ENCODE measurements at places on chromosomes 2 and 18.

- no peak for DNase-seq
Measured at GRCh38 chr2:107218208-107218607, 332.2 kb upstream of the ST6GAL2 start.

GRCh38 chr2:119066272-119066804 lies 92.2 kb downstream of the C1QL2 start:
- peak; percentile 56 for DNase-seq

- no peak for DNase-seq
Measured at GRCh38 chr18:57422313-57422872, 12.8 kb upstream of the ONECUT2 start.

- no peak for DNase-seq
Measured at GRCh38 chr18:11398625-11399024, 210.8 kb upstream of the SLC35G4 start.

DNA sequence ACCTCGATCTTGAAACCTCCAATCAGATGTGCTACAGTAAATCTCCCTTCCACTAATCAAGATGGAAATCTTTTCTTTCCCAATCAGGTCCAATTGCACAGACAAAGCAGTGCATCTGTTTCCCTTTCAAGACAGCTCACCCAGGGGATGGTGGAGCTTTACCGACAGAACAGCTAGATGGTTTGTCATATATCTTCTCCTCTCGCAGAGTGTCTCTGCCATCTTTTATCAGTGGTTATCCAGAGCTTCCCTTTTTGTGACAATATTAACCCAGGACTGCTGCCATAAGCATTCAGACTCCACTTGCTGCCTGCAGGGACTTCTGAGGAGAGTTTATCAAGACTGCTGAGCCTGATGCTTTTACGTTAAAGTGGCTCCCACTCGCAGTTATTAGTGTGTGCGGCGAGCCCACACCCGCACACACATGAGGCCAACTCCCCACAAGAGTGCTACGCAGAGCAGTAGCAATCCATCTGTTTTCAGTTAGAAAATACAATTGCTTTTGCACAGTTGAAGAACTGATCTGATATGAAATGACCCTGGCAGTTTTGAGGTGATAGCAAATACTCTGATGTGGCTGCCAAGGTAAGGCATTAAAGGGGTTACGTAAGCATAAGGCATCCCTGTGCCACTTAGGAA lies 398.9 kb downstream of the NCKAP5 start:
- no peak for DNase-seq

- DNase-seq, result no peak
Measured at GRCh38 chr2:212984129-212984528, 167.3 kb downstream of the IKZF2 start.

GRCh38 chr2:188238386-188238785 lies 53.3 kb upstream of the GULP1 start:
- no peak for DNase-seq

DNA sequence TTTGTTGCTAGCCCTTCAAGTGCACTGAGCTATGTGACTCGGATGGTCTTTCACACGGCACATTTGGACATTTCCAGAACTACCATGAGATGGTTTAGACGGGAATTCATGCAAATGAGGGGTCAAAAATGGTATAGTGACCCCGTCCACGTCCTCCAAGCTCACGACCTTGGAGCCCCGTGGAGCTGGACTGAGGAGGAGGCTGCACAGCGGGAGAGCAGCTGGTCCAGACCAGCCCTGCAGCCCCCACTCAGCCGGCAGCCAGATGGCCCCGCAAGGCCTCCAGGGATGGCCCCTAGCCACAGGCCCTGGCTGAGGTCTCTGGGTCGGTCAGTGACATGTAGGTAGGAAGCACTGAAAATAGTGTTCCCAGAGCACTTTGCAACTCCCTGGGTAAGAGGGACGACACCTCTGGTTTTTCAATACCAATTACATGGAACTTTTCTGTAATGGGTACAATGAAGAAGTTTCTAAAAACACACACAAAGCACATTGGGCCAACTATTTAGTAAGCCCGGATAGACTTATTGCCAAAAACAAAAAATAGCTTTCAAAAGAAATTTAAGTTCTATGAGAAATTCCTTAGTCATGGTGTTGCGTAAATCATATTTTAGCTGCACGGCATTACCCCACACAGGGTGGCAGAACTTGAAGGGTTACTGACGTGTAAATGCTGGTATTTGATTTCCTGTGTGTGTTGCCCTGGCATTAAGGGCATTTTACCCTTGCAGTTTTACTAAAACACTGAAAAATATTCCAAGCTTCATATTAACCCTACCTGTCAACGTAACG lies 88.8 kb downstream of the EPAS1 start:
- DNase-seq, result peak; percentile 91

DNA sequence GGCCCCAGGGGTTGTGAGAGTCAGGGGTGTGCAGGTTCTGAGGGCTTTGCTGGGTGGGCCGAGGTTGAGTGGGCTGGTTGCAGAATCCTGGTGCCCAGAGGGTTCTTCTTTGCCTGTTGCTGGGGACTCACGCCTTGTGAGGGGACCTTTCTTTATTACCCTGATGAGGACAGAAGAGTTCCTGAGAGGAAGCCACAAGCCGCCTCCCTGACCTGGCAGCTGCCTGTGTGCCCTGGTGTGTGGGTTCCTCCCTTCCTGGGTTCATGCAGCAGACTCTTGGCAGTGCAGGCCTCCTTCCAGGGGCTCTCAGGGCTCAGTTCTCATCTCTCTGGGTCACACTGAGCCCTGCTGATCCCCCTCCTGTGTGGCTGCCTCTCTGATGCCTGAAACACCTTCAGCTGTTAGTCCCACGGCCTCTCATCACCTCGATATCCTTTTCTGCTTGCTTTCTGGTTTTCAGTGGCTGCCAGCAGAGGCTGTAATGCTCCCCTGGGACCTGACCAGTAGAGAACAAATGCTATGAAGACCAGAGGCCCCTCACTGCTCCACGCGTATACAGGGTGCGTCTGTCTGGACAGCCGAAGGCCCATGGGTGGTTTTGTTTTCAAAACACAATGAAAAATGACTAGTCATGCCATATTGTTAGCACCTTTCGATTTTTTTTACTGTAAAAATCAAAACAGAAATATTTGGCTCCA lies 191.3 kb downstream of the AGAP1 start:
- DNase-seq, result no peak

- DNase-seq, result no peak
Measured at GRCh38 chr18:11983592-11983991, 2.3 kb downstream of the IMPA2 start.

- DNase-seq, result no peak
Measured at GRCh38 chr2:133755480-133756300, 187.4 kb upstream of the NCKAP5 start.

DNA sequence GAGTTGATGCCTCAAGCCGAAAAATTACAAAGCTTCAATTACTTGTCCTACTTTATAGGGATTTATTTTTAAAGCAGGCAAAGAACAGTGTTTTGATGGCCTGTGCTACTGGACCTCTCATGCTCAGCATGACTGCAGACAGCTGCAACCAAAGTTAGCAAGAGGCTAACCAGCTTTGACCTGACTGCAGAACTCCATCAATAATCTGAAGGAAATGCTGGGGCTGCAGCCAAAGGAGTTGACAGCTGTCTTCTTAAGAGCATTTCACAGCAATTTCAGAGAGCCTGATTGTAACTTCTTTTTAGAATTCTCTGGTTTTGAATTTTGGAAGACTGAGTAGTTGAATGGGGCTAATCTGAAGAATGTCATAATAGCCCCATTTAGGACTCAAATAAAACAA lies 46.5 kb upstream of the SESTD1 start:
- no peak for DNase-seq

DNA sequence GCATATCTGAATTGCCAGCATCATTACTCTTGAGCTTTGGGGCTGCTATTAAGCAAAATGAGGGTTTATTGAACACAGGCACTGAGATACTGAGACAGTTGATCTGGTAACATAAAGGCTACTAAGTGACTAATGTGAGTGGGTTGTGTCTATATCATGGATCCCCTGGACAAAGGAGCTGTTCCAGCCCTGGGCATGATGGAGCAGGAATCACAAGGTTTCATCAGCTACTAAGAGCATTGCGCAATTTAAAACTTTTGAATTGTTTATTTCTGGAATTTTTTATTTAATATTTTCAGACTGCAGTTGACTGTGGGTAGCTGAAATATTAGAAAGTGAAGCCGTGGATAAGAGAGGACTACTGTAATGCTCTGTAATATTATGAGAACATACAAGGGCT lies 73.5 kb downstream of the MGAT5 start:
- DNase-seq, result peak; percentile 81

GRCh38 chr2:136344339-136344738 lies 226.4 kb upstream of the CXCR4 start:
- DNase-seq, result no peak

GRCh38 chr18:56166914-56167313 lies 471.5 kb downstream of the TXNL1 start:
- DNase-seq, result no peak

DNA sequence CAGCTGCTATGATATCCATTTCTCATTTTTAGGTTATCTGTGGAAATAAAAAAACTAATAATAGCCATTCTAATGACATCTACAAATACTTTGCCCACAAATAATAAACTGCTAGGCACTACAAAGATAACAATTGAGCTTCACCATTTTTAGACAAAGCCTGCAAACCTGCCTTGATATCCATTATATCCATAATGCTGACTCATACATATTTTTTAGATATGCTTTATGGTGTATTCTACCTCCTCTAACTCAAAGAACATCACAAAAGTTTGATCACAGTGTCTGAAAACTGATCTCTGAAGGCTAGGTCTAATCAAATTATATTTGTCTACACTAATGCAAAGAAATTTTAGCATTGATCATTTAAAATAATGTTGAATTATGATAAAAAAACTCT lies 138.4 kb downstream of the HNMT start:
- no peak for DNase-seq

DNA sequence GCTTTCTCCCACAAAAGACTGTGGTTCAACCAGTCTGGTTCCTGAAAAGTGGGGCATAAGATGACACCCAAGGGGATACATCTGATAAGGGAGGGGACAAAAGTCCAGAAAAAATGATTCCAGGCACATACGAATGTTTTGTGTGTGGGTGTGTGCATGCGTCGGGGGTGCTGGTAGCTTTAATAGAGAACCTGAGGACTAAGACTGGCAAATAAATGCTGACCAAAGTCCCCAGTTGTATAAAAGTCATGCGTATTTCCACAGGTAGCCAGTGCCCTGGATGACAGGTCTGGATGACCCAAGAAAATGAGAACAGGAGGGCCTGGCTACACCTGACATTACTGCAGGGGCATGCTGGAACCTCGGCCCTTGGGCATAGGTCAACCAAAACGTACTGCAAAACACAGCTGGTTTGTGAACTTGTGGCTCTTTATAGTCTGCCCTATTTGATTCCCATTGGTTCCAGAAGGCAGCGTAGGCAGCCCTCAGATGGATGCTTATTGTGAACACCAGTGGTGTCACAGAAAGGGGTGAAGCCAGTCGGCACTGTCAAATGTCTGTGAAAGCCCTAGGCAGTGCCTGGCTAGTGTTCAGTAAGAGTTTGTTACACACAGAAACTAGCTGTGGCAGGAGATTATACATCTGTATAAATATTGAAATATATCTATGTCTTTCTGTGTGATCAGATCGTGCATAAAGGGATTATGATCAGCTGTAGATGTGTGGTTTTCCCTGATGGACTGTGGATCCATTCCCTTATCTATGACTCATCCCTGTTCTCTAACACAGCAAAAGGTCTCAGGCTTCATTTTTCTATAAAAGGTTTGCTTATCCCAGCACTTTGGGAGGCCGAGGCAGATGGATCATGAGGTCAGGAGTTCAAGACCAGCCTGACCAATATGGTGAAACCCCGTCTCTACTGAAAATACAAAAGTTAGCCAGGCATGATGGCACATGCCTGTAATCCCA lies 58.3 kb downstream of the INSIG2 start:
- no peak for DNase-seq

GRCh38 chr2:203682688-203683130 lies 23.7 kb upstream of the CD28 start:
- DNase-seq, result peak; percentile 88

DNA sequence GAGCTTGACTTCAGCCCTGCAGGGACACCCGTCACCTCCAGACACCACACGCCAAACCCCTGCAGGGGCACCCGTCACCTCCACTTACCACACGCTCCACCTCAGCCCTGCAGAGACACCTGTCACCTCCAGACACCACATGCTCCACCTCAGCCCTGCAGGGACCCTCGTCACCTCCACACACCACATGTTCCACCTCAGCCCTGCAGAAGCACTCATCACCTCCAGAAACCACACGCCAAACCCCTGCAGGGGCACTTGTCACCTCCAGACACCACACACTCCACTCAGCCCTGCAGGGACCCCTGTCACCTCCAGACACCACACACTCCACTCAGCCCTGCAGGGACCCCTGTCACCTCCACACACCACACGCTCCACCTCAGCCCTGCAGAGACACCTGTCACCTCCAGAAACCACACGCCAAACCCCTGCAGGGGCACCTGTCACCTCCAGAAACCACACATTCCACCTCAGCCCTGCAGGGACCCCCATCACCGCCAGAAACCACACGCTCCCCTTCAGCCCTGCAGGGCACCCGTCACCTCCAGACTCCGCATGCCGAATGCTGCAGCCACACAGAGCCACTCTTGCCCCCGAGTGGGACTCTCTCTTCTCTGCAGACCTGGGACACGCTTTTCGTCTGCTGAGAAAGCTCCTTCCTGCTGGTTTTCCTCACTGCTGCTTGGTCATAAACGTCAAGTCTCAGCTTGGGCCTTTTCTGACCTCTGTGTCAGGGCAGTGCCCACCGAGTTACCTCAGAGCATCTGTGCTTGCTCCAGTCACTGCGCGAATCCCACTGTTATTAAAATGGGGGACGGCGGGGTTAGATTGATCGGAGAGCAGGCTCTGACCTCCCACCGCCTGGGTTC lies 77.5 kb upstream of the SALL3 start:
- no peak for DNase-seq

GRCh38 chr2:1854729-1855547 lies 110.6 kb upstream of the PXDN start:
- no peak for DNase-seq

DNA sequence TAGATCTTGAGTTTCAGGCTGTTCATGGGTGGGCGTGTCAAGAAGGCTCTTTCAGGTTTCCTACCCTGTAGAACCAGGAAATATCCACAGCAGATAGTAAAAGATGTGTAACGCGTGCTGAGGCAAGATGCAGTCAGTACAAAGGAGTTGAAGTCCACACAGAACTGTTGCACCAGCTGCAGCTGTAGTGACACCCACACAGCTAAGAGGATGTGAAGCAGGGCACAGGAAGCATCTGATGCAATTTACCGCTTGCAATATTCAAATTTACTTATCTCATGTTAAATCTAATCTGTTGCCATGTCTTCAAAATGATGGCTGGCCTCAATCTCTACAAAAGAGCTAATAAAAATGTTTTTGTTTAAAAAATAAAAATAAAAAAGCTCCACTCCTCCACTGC lies 132.8 kb downstream of the ARHGAP15 start:
- peak; percentile 30 for DNase-seq

All from epithelial cell of esophagus (primary cell).